ENCODE measurements at places on chromosomes 2 and 18. TPM values are rescaled to one million over a fixed set of nuclear protein-coding genes. Genes with fewer than 3 reads are reported as not detected.

Gene CPSF3
- 128 TPM for total RNA-seq

Gene PCARE
- total RNA-seq, result not detected

Gene CCDC178
- total RNA-seq, result not detected

GRCh38 chr18:10497206-10497749 lies 28.5 kb upstream of the NAPG start:
- no peaks in the 10 kb centered on the region for H3K4me1 ChIP-seq
- no peak for DNase-seq
- no peaks in the 10 kb centered on the region for H3K27me3 ChIP-seq
- no peak overlapping the region for H3K4me3 ChIP-seq
- H3K27ac ChIP-seq, result no peak overlapping the region

DNA sequence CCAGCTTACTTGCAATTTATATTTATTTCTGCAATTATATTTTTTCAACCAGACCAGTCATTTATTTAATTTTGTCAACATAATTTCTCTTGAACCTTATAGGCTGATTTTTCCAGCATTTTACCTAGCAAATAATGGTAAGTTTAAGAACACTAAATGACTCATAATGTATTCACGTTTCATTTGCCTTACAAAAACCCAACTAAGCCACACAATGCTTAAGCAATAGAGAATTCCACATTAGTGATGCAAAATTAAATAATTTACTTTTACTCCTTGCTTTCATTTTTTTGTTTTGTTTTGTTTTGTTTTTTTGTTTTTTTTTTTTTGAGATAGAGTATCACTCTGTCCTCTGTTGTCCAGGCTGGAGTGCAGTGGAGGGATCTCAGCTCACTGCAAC lies 110.4 kb upstream of the VRK2 start:
- no peaks in the 10 kb centered on the region for H3K4me1 ChIP-seq
- H3K4me3 ChIP-seq, result no peak overlapping the region
- H3K36me3 ChIP-seq, result no peaks in the 10 kb centered on the region
- H3K27me3 ChIP-seq, result no peaks in the 10 kb centered on the region

DNA sequence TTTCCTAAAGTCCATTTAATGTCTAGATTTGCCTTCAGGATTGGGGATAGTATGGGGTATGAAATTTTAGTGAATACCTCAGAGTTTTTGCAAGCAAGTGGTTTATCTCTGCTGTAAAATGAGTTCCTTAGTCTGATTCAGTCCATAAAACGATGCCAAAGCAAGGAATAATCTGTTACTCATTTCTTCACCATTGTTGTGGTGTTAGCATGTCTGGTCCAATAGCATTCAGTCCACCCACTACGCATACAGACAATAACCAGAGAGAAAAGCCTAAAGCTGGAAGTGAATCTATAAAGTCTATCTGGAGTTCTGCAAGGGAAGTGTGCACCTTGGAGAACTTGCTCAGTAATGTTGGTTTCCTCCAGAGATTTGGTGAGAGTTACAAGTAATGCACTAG lies 12.9 kb upstream of the DPP4 start:
- no peak overlapping the region for H3K27ac ChIP-seq
- DNase-seq, result no peak
- no peaks in the 10 kb centered on the region for H3K27me3 ChIP-seq

- H3K36me3 ChIP-seq, result no peaks in the 10 kb centered on the region
- no peak overlapping the region for H3K27ac ChIP-seq
- no peaks in the 10 kb centered on the region for H3K4me1 ChIP-seq
- no peaks in the 10 kb centered on the region for H3K27me3 ChIP-seq
- DNase-seq, result no peak
- H3K4me3 ChIP-seq, result no peak overlapping the region
These were observed 141.7 kb upstream of the TWIST2 start for GRCh38 chr2:238706163-238706562.

GRCh38 chr2:144770616-144771230 lies 250.8 kb upstream of the ZEB2 start:
- no peak for DNase-seq
- H3K4me1 ChIP-seq, result no peaks in the 10 kb centered on the region
- no peak overlapping the region for H3K27ac ChIP-seq
- H3K36me3 ChIP-seq, result no peaks in the 10 kb centered on the region
